ENCODE measurements at places on chromosomes 16 and 17. TPM values are rescaled to one million over a fixed set of nuclear protein-coding genes. Genes with fewer than 3 reads are reported as not detected.

The SLC5A11 gene
- 0.25 TPM for total RNA-seq

The CLEC18A gene
- total RNA-seq, result 1.6 TPM

The RAC3 gene
- 1.1 TPM for total RNA-seq

DNA sequence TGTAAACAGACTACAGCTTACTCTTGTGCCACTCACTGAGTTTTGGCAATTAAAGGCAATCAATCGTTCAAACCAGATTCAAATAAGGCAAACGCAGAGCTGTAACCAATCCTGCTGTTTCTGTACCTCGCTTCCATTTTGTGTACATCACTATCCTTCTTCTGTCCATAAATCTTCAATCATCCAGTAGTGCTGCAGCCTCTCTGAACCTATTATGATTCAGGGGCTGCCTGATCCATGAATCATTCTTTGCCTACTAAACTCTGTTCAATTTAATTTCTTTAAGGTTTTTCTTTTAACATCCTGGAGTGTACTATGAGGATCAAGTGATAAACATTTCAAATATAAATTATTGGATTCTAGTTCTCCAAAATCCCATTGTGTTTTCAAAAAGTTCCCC lies 93.9 kb downstream of the CEP112 start:
- no peak overlapping the region for H3K4me3 ChIP-seq
- no peak for DNase-seq
- H3K36me3 ChIP-seq, result no peaks in the 10 kb centered on the region

GRCh38 chr17:63295288-63295687 lies 150.8 kb downstream of the CYB561 start:
- no peaks in the 10 kb centered on the region for H3K4me1 ChIP-seq
- H3K4me3 ChIP-seq, result no peak overlapping the region
- no peak overlapping the region for H3K27ac ChIP-seq
- DNase-seq, result no peak
- no peaks in the 10 kb centered on the region for H3K36me3 ChIP-seq
- no peaks in the 10 kb centered on the region for H3K27me3 ChIP-seq

GRCh38 chr17:45046537-45047125 lies 4.8 kb downstream of the DCAKD start:
- H3K27me3 ChIP-seq, result no peaks in the 10 kb centered on the region
- no peaks in the 10 kb centered on the region for H3K36me3 ChIP-seq
- no peak for DNase-seq
- H3K27ac ChIP-seq, result no peak overlapping the region
- no peaks in the 10 kb centered on the region for H3K4me1 ChIP-seq
- no peak overlapping the region for H3K4me3 ChIP-seq

DNA sequence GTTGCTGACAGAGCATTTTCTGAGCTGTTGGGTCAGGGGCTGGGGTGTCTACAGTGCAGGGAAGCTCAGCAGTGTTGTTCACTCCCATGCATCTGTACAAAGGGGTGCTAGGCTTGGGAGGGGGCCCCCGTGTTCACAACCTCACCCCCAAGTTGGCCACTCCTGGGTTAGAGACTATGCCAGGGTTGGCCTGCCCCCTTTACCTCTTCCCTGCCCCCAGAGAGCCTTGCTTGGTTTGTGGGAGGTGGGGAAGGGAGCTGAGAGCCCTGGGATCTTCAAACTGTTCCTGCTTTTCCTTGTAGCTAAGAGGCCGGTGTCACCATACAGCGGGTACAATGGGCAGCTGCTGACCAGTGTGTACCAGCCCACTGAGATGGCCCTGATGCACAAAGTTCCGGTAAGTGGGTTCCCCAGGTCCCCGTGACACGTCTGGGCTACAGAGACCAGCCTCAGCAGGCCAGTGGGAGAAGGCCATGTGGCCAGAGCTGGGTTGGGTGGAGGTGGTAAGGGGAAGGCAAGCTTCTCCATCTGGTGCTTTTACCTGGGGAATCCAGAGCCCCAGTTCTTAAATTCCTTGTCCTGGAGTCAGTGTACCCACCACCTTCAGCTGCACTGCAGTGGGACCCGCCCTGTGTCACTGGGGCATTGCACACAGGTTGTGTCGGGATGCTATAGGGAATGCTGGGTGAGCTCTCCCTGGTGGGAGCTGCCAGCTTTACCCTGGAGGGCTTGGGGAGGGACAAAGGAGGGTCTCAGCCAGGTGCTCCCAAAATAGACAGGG lies 11.8 kb downstream of the GPRC5C start:
- H3K27me3 ChIP-seq, result no peaks in the 10 kb centered on the region
- H3K36me3 ChIP-seq, result peaks cover 30% of the 10 kb centered on the region
- H3K4me3 ChIP-seq, result peak overlapping the region; percentile 37
- DNase-seq, result no peak
- H3K27ac ChIP-seq, result peak overlapping the region; percentile 90

- no peak overlapping the region for H3K27ac ChIP-seq
- DNase-seq, result no peak
- H3K4me1 ChIP-seq, result no peaks in the 10 kb centered on the region
- H3K36me3 ChIP-seq, result no peaks in the 10 kb centered on the region
- no peaks in the 10 kb centered on the region for H3K27me3 ChIP-seq
Observed at GRCh38 chr17:65292430-65292829, 155.3 kb downstream of the RGS9 start.

DNA sequence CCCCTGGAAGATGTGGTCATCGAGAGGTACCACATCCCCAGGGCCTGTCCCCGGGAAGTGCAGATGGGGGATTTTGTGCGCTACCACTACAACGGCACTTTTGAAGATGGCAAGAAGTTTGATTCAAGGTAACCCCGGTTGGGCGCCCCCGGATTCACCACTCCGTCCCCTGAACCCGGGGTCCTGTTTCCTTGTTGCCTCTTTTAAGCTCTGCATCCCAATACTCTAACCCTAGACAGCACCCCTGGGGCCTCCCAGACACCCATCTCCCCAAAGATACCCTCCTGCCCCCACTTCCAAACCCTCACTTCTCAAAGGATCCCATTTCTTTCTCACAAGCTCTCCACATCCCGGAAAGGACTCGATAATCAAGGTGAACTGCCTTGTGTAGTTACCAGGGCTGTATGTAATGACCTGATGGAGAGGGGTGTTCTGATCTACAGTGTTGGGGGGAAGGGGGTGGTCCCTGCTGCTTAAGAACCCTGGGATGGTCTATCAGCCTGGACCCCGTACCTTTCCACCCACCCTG lies 412 bp downstream of the FKBP10 start:
- no peak overlapping the region for H3K4me3 ChIP-seq
- no peaks in the 10 kb centered on the region for H3K36me3 ChIP-seq
- peaks cover 5% of the 10 kb centered on the region for H3K4me1 ChIP-seq
- no peak for DNase-seq

DNA sequence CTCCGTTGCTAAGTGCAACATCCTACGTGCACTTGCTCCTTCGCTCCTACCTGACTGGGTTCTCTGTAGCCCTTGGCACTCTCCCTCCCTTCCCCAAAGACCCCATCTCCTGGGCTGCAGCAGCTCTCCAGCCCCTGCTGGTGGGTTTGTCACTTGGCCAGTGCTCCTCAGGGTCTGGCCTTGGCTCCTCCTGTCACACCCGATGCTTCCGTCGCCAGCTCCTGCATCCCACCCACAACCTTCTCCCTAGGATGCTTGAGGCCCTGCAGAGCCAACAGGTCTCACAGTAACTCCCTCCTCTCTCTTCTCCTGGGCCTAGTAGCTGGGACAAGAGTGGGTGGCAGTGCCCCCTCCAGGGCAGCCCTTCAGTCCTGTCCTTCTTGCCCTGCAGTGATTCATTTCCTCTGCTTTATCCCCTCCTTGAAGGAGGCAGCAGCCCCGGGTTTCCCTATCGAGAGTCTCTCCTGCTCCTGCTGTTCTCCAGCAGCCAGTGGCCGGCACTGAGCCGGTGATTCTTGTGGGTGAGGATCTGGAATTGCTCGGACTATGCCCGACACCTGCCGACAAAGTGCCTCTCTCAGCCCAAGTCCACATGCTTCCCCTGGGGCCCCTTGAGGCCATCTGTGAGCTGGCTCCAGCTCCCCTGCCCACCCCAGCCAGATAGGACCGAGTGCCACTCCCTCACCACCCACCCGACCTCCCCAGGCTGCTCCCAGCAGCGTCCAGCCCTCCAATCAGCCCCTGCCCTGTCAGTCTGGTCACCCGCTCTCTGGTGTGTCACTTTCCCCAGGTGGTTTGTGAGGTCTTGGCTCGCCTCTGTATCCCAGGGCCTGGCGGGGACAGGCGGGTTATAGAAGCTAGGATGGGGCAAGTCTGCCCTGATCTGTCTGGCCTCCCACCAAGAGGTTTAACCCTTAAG lies 3.8 kb downstream of the LITAFD start:
- no peak overlapping the region for H3K4me3 ChIP-seq
- H3K36me3 ChIP-seq, result peaks cover 7% of the 10 kb centered on the region
- no peaks in the 10 kb centered on the region for H3K27me3 ChIP-seq
- H3K27ac ChIP-seq, result no peak overlapping the region

DNA sequence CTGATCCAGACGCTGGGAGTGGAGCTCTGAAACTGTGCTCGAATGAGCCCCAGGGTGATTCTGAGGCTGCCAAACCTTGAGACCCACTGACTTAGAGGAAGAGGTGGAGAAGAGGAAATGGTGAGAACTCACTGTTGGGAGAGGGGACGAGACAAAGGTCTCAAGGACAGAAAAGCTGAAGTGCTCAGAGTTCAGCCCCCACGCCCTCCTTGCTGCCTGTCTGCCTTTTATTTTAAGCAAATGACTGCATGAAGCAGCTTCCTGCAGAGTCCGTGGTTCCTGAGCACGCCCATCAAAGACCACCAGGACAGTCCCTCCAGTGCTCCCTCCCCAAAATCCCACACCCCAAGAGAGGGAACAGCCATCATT lies 20.4 kb downstream of the COTL1 start:
- H3K4me3 ChIP-seq, result no peak overlapping the region
- H3K27me3 ChIP-seq, result no peaks in the 10 kb centered on the region

GRCh38 chr16:89410794-89411309 lies 79.5 kb downstream of the ANKRD11 start:
- H3K4me3 ChIP-seq, result no peak overlapping the region
- H3K36me3 ChIP-seq, result no peaks in the 10 kb centered on the region
- peak; percentile 92 for DNase-seq
- H3K27me3 ChIP-seq, result no peaks in the 10 kb centered on the region

- H3K4me3 ChIP-seq, result no peak overlapping the region
- no peak for DNase-seq
- no peaks in the 10 kb centered on the region for H3K4me1 ChIP-seq
- no peaks in the 10 kb centered on the region for H3K36me3 ChIP-seq
- H3K27ac ChIP-seq, result no peak overlapping the region
Observed at GRCh38 chr16:88561485-88562359, 8.5 kb upstream of the ZC3H18 start.

DNA sequence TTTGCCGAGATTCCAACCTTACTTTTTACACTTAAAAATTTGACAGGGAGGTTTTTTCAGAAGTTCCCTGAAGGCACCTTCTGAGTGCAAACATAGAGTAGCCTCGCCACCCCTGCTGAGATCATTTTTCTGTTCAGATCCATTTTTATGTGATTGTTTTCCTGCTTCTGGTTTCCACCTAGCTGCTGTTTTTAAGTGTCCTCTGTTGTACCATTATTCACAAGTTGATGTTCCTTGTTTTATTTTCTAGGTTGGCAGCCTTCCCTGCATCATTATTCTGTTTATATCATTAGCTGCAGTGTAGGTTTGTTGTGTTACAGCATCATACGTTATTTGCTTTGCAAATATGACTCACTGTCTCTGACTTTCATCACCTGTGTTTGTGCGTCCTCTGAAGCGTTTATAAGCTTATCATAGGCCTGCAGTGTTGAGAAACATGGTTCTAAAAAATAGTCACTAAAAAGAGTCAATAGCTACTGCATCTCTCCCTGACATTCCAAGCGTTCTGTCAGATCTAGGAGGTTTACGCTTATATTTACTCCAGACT lies 116.9 kb upstream of the CLEC3A start:
- no peaks in the 10 kb centered on the region for H3K4me1 ChIP-seq
- DNase-seq, result no peak
- no peak overlapping the region for H3K27ac ChIP-seq
- H3K36me3 ChIP-seq, result no peaks in the 10 kb centered on the region
- no peak overlapping the region for H3K4me3 ChIP-seq
- no peaks in the 10 kb centered on the region for H3K27me3 ChIP-seq

DNA sequence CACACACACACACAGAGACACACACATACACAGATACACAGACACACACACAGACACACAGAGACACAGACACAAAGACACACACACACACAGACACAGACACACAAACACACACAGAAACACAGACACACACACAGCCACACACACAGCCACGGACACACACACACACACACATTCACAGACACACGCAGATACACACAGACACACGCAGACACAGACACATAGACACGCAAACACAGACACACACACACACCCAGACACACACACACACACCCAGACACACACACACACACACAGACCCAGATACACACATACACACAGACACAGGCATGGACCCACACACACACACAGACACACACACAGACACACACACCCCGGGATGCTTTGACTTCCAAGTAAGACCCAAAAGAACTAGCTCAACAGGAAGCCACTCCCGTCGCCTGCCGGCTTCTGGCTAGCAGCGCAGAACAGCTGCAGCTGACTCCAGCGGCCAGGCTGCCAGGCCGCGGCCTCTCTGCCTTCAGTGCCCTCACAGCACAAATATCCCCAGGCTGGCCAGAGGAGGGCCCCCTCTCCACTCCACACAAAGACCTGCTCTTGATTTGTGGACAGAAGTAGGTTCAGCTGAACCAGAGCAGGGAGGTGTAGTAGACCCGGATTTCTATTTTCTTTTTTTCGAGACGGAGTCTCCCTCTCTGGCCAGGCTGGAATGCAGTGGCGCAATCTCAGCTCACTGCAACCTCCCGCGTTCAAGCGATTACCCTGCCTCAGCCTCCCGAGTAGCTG lies 6.0 kb upstream of the CHRNE start:
- H3K27ac ChIP-seq, result peak overlapping the region; percentile 15
- no peaks in the 10 kb centered on the region for H3K4me1 ChIP-seq
- no peak overlapping the region for H3K4me3 ChIP-seq
- no peaks in the 10 kb centered on the region for H3K36me3 ChIP-seq
- H3K27me3 ChIP-seq, result no peaks in the 10 kb centered on the region

- no peaks in the 10 kb centered on the region for H3K4me1 ChIP-seq
- DNase-seq, result no peak
- H3K27me3 ChIP-seq, result no peaks in the 10 kb centered on the region
- H3K36me3 ChIP-seq, result no peaks in the 10 kb centered on the region
Observed at GRCh38 chr16:56207421-56207820, 16.1 kb downstream of the GNAO1 start.

DNA sequence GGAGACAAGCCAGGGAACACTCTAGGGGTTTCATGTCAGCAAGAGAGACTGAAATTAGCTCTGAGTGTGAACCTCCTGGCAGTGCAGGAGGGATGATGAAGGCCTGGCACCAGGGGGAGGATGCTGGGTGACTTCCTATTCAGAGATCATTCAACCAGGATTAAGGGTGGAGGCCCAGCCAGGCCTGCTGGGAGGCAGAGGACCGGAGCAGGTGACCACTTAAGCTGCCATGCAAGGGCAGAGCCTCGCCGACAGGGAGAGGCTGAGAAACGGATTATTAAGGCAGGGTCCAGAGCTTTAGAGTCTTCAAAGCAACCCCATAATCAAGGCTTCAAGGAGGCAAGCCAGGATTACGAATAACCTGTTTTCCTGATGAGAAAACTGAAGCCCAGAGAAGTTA lies 10.6 kb upstream of the SRCIN1 start:
- H3K36me3 ChIP-seq, result no peaks in the 10 kb centered on the region
- H3K27ac ChIP-seq, result no peak overlapping the region
- no peaks in the 10 kb centered on the region for H3K4me1 ChIP-seq
- DNase-seq, result no peak

Measured in pancreas (tissue), 10 donors.